GM10248 (cell line): ENCODE measurements at places on chromosomes 5 and 9.

DNA sequence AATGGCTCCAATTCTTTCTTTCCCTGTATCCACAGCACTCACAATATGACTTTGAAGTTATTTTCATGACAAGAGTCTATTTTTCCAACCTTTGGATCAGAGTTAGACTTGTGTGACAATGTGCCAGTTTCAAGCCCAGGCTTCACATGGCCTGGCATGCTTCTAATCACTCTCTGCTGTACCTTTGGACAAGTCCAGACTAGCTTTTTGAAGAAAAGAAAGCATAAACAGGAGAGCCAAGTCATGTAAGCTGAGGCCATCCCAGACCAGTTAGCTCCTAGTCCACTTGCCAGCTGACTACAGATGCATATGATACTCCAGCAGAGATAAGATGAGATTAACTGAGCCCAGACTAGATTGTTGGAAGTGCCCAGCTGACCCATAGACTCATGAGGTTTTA lies 513.6 kb upstream of the C9orf72 start:
- DNase-seq, result no peak

DNA sequence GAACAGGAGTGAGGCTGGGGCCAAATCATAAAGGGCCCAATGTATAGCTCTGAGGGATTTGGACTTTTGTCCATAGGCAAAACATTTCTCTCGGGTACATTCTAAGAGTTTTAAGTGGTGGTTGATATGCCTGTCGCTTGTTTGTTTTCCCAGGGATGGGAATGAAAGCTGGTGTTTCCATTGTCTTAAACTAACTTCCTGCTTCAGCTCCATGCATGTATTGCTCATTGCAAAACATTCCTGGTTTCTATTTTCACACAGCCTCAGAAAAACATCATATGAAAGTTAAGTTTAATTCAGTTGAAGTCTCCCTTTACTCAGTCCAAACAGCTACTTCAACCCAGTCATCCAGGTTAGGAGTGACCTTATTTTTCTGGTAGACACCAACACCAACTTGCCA lies 235.0 kb downstream of the ACTL7B start:
- DNase-seq, result no peak

DNA sequence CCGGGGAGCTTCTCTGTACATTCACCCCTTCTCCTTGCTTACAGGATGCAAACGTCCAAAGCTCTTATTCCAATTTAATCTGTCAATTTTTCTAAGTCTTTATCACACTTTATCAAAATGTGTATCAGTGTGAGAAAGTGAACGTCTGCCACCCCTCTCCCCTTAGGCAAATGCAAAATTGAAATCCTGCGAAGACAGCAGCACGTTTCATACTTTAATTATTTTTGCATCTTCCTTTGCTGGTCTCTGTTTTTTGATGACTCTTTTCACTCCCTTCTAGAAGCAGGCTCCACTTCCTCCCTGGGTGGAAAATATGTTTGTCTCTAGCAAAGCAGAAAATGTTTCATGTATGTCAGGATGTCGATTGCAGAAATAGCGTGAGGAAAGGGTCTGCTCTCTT lies 576.5 kb upstream of the BRINP1 start:
- DNase-seq, result no peak

DNA sequence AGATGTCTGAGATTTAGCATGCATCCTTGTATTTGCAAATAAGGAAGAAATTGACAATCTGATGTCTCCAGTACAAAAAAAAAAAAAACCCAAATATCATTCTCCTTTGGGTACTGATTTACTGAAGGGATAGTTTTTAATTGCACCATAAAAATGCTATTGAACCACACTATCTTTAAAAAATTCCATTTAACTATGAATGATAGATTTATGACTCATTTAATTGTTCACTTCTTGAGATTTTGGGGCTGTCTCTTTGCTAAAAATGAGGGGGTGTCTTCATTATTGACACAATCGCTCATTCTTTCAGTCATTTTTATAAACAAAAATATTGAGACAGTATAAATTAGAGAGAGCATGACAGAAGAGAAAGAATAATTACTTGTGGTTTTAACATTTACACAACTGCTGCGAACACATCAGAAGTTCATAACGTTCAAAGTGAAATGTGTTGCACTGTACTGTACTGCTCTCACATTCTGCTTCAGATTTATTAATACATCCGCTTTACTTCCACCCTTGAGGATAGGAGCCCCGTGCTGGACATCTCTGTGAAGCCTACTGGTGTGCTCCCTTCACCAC lies 142.3 kb downstream of the MEF2C start:
- DNase-seq, result no peak

- DNase-seq, result no peak
These were observed 247.6 kb upstream of the PDE4D start for GRCh38 chr5:60141119-60141518.

DNA sequence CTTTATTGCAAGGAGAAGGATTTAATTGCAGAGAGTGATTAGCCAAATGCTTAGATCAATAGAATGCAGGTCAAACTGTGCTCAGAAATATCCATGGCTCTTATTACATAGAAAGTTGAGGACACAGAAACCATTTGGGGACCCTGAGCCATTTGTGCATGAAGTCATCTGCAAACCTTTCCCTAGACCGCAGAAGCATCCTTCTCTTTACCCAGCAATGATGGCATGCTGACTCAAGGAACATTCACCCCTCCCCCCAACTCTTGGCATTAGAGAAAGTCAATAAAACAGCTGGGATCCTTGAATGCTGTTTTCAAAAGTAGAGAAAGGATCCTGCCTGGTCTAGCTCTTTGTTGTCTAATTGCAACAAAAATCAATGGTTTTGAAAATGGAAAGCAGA lies 73.5 kb downstream of the PPP2R2B start:
- DNase-seq, result no peak
